ENCODE measurements at places on chromosomes 3 and 15.

DNA sequence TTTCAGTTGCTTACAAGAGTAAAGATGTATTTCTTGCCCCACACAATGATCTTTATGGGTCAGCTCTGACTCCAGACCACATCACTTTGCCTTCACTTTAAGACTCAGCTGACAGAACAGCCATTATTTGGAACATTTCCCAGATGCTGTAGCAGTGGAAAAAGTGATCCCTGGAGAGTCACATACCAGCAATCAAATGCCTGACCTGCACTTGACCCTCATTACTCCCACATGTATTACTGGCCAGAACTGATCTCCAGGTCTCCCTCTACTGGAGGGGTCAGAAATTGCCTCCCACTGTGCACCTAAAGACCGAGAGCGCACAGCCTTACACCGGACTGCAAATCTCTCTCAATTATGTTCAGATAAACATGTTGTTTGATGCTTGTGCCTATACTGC, 88.6 kb upstream of the ZNF385D start:
- no peak for DNase-seq

DNA sequence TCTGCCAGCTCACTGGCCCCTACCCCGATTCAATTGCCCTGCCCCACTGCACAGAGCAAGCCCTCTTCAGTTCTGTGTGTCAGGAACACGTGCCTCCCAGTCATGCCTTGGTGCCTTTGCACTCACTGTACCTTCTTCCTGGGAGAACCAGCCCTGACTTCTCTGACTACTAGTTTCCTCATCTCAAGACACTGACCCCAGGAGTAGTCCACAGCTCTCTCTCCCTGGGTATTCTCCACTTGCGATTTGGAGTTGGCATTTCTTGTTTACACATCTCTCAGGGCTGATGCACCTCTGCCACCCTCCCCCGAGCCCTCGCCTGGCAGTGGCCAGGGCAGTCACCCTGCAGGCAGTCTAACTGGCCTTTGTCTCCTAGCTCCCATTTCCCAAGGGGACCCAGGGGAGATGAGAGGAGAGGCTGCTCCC, 5.7 kb downstream of the CISH start:
- no peak for DNase-seq

GRCh38 chr3:46856576-46857471, 6.4 kb downstream of the MYL3 start:
- DNase-seq, result no peak

DNA sequence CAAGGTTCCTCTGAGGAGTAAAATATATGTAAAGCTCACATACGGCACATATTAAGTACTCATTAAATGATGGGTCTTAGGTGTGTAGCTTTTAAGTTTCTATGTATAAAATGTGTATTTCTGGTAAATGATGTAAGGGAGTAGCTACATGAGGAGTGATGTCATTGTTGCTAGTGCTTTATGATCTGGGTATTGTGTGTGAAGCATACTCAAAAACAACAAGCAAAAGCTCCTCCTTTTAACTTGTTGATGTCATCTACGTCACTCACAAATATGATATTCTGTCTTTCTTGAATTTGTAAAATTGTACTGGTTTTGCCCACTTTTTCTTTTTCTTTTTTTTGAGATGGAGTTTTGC, 1.4 kb upstream of the HERC1 start:
- DNase-seq, result no peak

DNA sequence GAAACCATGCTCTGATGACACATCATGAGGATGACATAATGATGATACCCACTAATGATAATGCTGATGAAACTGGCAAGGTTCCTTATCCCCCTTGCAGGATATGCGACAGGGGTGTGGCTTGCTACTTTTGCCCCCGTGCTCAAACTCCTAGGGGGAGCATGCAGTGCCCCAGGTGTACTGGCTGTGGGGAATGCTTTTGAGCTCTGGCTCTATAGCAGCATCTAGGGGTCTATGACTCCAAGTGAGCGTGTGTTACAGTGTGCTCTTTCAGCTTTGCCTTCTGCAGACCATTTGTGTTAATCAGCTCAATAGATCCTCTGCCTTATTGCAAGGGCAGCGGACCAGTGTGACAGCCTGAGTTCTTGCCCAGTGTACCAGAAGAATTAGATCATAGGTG, 1239.5 kb downstream of the SI start:
- no peak for DNase-seq

GRCh38 chr15:41019174-41019573, 65.9 kb downstream of the CHAC1 start:
- no peak for DNase-seq

Data from NCI-H1105 treated with DMSO at 0.1 percent for 48 hours (cell line).